ENCODE measurements at places on chromosomes 11 and 22.

DNA sequence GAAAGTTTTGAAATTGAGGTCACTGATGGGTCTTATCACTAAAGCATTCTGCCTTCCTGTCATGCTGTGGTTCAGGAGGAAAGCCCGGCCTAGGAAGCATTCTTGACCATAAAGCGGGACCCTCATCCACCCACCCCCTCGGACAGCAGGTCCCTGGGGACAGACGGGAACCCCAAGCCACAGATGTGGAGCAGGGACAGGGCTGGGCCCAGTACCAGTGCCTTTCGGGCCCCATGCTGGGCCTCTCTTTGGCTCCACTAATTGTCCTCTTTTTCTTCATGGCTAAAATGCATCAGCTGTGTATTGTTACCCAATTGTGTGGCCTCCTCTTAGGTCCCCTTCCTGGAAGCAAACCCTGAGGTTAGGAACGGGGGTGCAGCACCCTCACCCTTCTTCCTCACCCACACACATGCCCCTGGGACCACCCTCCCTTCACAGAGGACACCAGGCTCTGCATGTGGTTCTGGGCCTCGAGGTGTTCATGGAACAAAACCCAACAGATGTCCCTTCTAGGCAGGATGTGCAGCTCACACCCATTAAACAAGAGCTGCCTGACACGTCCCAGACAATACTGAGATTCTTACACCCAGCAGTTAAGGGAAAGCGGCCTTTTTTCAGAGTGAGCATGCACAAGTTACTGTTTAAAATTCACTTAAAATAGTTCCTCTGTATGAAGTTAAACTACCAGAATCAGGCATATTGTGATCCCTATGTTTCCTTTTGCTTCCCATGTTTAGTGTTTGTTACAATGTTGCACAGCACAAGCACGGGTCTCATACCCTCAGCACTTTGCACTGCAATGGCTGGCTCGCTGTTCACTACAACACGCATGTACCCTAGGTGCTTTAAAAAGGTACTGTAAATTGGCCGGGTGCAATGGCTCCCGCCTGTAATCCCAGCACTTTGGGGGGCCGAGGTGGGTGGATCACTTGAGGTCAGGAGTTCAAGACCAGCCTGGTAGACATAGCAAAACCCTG lies 807.6 kb downstream of the BRD1 start:
- no peak for DNase-seq

- DNase-seq, result peak; percentile 42
Observed at GRCh38 chr11:93133488-93134109, 64.2 kb downstream of the SLC36A4 start.

- no peak for DNase-seq
Observed at GRCh38 chr11:44750551-44751465, 24.0 kb downstream of the TSPAN18 start.

DNA sequence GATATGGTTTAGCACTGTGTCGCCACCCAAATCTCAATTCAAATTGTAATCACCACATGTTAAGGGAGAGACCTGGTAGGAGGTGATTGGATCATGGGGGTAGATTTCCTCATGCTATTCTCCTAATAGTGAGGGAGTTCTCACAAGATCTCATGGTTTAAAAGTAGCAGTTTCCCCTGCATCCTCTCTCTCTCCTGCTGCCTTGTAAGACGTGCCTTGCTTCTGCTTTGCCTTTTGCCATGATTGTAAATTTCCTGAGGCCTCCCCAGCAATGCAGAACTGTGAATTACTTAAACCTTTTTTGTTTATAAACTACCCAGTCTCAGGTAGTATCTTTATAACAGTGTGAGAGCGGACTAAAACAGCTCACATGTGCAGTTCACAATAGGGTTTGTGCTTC lies 1668.7 kb upstream of the RAG2 start:
- DNase-seq, result no peak

DNA sequence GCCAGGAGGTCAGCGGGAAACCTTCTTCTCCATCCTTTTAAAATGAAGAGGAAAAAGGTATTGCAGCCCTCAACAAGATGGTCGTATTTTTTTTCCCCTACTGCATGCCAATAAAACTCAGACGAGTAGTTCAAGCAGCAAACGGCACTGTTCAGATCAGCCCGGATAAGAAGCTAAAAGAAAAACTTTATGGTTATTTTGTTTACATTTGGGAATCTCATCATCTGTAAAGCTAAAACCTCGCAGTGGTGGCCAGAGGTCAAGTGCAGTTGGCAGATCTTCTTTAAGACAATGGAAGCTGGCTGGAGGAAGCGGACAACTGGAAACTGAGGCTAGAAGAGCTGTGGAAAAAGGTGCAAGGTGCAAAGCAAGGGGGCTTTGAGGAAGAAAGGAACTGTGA lies 31.0 kb upstream of the CHRM4 start:
- no peak for DNase-seq

- no peak for DNase-seq
Observed at GRCh38 chr11:78982473-78982872, 407.8 kb upstream of the NARS2 start.

DNA sequence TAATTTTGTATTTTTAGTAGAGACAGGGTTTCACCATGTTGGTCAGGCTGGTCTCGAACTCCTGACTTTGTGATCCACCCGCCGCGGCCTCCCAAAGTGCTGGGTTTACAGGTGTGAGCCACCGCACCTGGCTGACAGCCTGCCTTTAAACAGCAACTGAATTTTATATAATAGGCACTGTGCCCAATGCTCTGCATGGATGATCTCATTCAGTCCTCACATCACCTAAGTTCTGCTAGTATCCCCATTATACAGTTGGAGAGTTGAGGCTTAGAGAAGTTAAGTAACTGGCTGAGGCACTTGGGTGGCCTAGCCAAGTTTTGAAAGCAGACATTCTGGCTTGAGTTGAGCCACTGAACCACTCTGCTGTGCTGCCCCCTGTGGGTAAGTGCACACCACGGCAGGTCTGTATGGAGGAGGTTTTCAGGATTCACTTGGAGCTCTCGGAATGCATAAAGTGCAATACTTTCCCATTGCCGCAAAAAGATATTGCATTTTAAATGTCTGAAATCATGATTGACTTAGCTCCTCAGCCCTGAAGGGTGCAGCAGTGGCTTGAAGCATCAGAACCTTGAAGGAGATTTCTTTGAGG lies 112.4 kb downstream of the LDLRAD3 start:
- DNase-seq, result peak; percentile 32

GRCh38 chr22:20545681-20546521 lies 38.5 kb downstream of the MED15 start:
- no peak for DNase-seq

GRCh38 chr11:72326151-72326848 lies 82.3 kb upstream of the PHOX2A start:
- DNase-seq, result no peak

- DNase-seq, result no peak
Observed at GRCh38 chr22:26937213-26937612, 279.8 kb downstream of the MIAT start.

GRCh38 chr11:133525976-133526375 lies 6.3 kb downstream of the OPCML start:
- no peak for DNase-seq

- DNase-seq, result no peak
Observed at GRCh38 chr11:130315354-130315970, 745 bp upstream of the ZBTB44 start.

GRCh38 chr11:71914617-71915189 lies 13.7 kb downstream of the XNDC1N start:
- DNase-seq, result no peak

GRCh38 chr11:111077530-111078322 lies 167.8 kb upstream of the POU2AF2 start:
- no peak for DNase-seq

Measured in retina (tissue), 1 donor.